ENCODE measurements at places on chromosomes 7 and 10.
A peak's percentile ranks its signal among the peaks of the same experiment; 100 is the strongest.

GRCh38 chr10:87716348-87716670 is 56.6 kb downstream of the PAPSS2 start:
- H3K27ac ChIP-seq: no peak overlapping the region
- H3K4me3 ChIP-seq: no peak overlapping the region
- peaks cover 40% of the 10 kb centered on the region for H3K27me3 ChIP-seq
- no peak for DNase-seq

DNA sequence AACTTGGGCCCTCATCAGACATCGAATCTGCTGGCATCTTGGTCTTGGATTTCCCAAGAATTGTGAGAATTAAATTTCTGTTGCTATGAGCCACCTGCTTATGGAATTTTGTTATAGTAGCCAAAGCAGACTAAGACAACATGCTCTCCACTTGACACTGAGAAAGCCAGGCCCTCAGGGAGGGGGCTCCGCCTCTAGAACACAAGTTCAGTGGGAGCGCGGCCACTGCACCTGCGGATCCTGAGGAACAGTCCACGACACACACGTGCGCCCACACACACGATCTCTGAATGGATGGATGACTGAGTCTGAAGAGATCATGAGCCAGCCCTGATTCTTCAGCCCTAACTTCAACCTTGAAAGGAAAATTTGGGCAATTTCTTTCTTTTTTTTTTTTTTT is 73.7 kb downstream of the CTBP2 start:
- H3K4me1 ChIP-seq: no peaks in the 10 kb centered on the region
- no peak overlapping the region for H3K4me3 ChIP-seq
- H3K36me3 ChIP-seq: no peaks in the 10 kb centered on the region

- no peak overlapping the region for H3K27ac ChIP-seq
- no peaks in the 10 kb centered on the region for H3K36me3 ChIP-seq
- no peak for DNase-seq
- H3K4me1 ChIP-seq: no peaks in the 10 kb centered on the region
- H3K27me3 ChIP-seq: peaks cover 17% of the 10 kb centered on the region
Measured at GRCh38 chr10:14772399-14772798, 2.3 kb downstream of the FAM107B start.

DNA sequence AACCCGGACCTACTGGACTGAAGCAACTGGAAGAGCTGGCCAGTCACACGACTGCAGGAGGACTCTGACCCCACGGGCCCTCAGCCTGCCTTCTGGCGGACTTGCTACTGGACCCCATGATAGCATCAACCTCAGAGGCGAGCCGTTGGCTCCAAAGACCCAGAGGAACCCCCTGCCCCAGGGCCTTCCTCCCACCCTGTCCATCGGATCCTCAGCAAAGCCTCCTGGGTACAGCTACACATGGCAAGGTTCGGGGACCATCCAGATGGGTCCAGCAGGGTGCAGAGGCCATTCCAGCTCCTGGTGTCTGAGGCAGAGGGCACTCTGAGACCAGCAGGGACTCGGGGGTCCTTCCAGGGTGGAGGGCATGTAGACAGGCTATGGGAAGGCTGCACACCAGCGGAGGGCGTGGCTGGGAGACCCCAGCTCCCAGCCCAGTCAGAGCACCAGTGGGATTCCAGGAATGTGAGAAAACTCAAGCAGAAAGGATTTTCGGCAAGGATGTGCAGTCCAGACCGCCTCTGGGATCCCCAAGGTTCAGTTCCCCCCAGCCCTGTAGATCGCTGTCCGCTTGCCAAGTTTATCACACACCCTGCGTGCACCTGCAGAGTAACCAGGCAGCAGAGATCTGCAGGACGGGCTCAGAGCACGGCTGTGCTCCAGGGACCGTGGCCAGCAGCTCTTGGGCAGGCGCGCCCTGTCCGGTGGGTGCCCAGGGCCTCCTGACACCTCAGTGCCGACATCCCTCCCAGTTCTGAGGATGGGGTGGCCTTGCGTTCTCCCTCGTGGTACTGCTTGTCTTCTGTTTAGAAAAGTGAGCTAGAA is 89.8 kb upstream of the PPP2R2D start:
- H3K4me3 ChIP-seq: no peak overlapping the region
- H3K27me3 ChIP-seq: peaks cover 54% of the 10 kb centered on the region
- no peak for DNase-seq
- H3K4me1 ChIP-seq: no peaks in the 10 kb centered on the region

GRCh38 chr10:31762316-31762715 is 166.3 kb downstream of the ARHGAP12 start:
- H3K36me3 ChIP-seq: no peaks in the 10 kb centered on the region
- H3K4me3 ChIP-seq: no peak overlapping the region
- H3K4me1 ChIP-seq: peaks cover 16% of the 10 kb centered on the region
- no peak overlapping the region for H3K27ac ChIP-seq

DNA sequence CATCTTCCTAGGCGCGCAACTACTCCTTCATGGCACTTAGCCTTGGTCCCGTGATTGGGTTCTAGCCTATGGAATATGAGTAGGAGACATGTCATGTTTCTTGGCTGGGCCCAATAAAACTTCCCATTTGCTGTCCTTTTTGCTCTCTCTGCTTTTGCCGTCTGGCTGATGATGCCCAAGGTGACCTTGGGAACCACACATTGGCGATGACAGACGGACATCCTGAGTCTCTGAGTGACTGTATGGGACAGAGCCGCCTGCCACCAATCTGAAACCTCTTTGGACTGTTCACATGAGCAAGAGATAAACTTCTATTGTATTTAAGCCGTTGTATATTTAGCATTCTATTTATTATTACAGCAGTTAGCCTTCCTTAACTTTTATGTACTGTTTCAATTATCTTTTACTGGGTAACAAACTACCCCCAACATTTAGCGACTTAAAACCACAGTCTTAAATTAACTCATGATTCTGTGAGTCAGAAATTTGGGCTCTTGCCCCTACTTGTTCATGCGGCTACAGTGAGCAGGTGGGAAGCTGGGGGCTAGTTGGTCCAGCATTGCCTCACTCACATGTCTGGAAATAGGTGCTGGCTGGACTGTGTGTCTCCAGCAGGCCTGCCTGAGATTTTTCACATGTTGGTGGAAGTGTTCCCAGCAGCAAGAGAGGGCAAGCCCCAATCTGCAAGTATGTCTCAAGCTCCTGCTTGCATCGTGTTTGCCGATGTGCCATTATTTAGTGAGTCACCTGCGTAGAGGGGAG is 71.7 kb downstream of the NOD1 start:
- no peak overlapping the region for H3K4me3 ChIP-seq
- H3K27me3 ChIP-seq: no peaks in the 10 kb centered on the region
- no peak for DNase-seq
- H3K36me3 ChIP-seq: no peaks in the 10 kb centered on the region
- H3K4me1 ChIP-seq: peaks cover 4% of the 10 kb centered on the region

GRCh38 chr10:106402458-106402857 is 762.0 kb downstream of the SORCS1 start:
- no peaks in the 10 kb centered on the region for H3K36me3 ChIP-seq
- H3K27ac ChIP-seq: no peak overlapping the region
- no peaks in the 10 kb centered on the region for H3K27me3 ChIP-seq
- H3K4me3 ChIP-seq: no peak overlapping the region
- DNase-seq: no peak

GRCh38 chr10:95850791-95851190 is 57.0 kb upstream of the CC2D2B start:
- H3K27ac ChIP-seq: no peak overlapping the region
- DNase-seq: no peak
- no peaks in the 10 kb centered on the region for H3K27me3 ChIP-seq
- H3K36me3 ChIP-seq: no peaks in the 10 kb centered on the region

GRCh38 chr10:83921984-83922860 is 217.1 kb upstream of the GHITM start:
- no peaks in the 10 kb centered on the region for H3K4me1 ChIP-seq
- H3K27me3 ChIP-seq: peaks cover 31% of the 10 kb centered on the region
- no peak overlapping the region for H3K27ac ChIP-seq
- no peaks in the 10 kb centered on the region for H3K36me3 ChIP-seq

- H3K4me3 ChIP-seq: peak overlapping the region; percentile 81
- H3K4me1 ChIP-seq: peaks cover 63% of the 10 kb centered on the region
- peaks cover 4% of the 10 kb centered on the region for H3K36me3 ChIP-seq
Measured at GRCh38 chr10:6069081-6069931, 7.1 kb upstream of the IL2RA start.

- peaks cover 31% of the 10 kb centered on the region for H3K27me3 ChIP-seq
- H3K27ac ChIP-seq: no peak overlapping the region
- H3K4me1 ChIP-seq: peaks cover under 1% of the 10 kb centered on the region
Measured at GRCh38 chr10:70809011-70809611, 6.6 kb upstream of the SGPL1 start.

DNA sequence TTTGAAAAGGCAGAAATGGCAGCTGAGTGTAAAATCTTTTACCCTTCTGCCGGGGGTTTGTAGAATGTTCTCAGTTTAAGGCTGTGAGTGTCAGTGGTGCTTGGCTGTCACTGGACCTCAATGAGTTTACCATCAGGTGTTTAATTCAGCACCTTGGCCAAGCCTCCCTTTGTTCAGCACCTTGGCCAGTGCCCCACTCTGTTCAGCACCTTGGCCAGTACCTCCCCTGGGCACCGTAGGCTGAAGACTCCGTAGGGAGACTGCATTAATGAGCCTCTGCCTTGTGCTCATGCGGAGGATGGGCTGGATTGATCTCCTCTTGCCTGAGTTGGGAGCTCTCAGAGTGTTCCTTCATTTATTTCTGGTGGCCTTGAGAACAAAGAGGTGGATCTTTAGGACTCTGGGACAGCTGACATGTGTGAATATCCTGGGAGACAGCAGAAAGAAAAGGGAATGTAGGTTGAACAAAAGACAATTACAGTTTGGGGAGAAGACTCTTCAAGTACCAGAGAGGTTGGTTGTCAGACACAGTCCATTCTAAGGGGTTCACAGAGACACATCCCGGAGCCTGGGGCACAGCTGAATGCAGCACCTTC is 1.6 kb downstream of the FAM24A start:
- H3K27ac ChIP-seq: no peak overlapping the region
- peak; percentile 21 for DNase-seq
- H3K4me1 ChIP-seq: no peaks in the 10 kb centered on the region
- no peaks in the 10 kb centered on the region for H3K36me3 ChIP-seq

DNA sequence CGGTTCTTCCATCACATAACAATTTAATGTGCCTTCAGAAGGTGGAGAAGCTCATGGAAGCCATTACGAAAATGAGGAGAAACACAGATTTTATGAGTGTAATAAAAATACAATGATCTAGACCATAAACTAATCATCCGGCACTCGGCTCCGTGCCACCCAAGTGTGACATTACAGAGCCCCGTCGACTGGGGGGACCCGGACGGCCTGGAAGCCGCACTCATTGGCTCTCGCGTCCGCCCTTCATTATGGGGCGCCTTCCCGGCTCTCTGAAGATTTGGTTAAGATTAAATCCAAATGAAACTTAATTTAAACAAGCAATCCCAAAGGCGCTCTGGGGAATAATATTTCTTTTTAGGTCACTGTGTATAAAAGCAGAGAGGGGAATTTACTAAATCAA is 242.6 kb downstream of the DNAJB6 start:
- H3K27ac ChIP-seq: peak overlapping the region; percentile 19
- H3K36me3 ChIP-seq: no peaks in the 10 kb centered on the region
- no peak for DNase-seq
- H3K4me3 ChIP-seq: no peak overlapping the region
- H3K4me1 ChIP-seq: no peaks in the 10 kb centered on the region

Data from T-helper 17 cell (primary cell).